ENCODE measurements at places on chromosomes 2 and 18. TPM values are rescaled to one million over a fixed set of nuclear protein-coding genes. Genes with fewer than 3 reads are reported as not detected.

- DNase-seq: no peak
These were observed 653 bp upstream of the ANKAR start for GRCh38 chr2:189673661-189674373.

GRCh38 chr2:191678437-191679100 is 633 bp downstream of the NABP1 start:
- DNase-seq: no peak

DNA sequence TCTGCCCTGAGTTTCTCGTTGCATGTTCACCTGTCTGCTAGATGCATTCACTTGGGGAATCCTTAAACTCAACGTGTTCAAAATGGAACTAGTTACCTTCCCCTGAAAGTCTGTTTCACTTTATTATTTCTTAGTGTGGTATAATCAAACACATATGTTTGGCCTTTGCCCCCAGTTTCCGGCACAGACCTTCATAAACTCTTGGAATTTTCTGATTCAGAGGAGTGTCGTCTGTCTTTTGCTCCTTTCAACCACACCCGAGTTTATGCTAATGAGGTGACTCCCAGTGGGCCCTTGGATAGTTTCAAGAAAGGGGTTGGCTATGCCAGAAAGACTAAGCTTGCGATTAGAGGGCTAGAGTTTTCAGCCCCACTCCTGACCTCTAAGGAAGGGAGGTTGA is 198.9 kb downstream of the CDCA7 start:
- peak; percentile 64 for DNase-seq

GRCh38 chr18:33854086-33854826 is 276.2 kb downstream of the ASXL3 start:
- DNase-seq: no peak

DNA sequence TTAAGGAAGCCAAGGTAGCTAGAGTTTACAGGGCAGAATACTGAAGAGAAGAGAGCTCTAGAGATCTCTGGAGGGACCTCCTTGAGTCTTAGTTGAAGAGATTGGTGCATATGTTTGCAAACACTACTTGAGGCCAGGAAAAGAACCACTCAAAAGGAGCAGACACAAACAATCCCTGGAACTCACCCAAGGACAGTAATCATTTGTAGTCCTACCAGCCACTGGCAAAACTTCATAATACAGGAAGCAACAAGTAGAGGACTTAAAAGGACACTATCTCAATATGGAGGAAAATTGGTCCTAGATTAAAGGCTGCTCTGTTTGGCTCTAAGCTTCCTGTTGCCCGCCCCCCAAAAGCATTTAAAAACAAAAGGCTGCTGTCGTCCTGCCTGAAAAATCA is 46.9 kb upstream of the UBXN4 start:
- DNase-seq: no peak

GRCh38 chr2:240722796-240723735 is 31.4 kb downstream of the AQP12A start:
- DNase-seq: no peak

DNA sequence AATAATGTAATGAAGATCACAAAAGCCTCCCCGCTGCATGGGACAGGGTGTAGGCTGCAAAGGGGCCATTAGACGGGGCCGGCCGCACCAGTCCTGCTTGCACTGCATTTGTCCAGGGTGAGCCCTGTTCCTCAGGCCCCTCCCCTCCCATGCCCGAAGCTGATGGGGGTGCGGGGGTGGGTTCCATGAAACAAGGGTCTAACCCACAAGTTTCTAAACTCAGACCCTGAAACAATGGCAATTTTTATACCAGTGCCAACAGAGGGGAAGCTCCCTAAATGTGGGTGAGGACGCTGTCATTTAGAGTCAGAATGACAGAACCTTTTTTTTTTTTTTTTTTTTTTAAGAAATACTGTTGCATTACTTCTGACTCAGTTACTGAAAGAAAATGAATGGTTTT is 39.7 kb downstream of the HS6ST1 start:
- no peak for DNase-seq

POTEI gene
- total RNA-seq: not detected

Measured in HFFc6 (cell line).